ENCODE measurements at places on chromosomes 7 and 10.

DNA sequence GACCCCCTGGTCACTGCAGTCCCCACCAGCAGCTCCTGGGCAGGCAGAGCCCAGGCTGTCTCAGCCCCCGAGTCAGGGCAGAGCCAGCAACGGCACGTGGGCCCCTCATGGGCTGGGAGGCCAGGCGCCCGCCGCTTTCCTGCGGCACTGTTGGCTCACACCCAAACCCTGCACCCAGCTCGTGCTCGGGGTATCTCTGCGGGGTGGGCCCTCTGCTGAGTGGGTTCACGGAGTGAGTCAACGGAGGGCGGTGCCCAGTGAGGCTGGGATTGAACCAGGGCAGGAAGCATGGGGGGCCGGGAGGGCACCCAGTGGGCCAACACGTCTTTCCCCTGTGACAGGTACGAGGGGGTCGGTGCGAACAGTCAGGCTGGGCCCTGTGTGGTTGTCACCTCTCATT, 28.9 kb downstream of the ADAP1 start:
- no peak overlapping the region for H3K4me3 ChIP-seq
- peaks cover 40% of the 10 kb centered on the region for H3K4me1 ChIP-seq
- H3K27ac ChIP-seq: no peak overlapping the region
- no peaks in the 10 kb centered on the region for H3K36me3 ChIP-seq

GRCh38 chr10:50397312-50398140, 146.2 kb upstream of the ASAH2 start:
- no peak overlapping the region for H3K27ac ChIP-seq
- H3K27me3 ChIP-seq: no peaks in the 10 kb centered on the region
- H3K4me3 ChIP-seq: no peak overlapping the region
- no peak for DNase-seq

- H3K27me3 ChIP-seq: peaks cover 2% of the 10 kb centered on the region
- H3K4me3 ChIP-seq: no peak overlapping the region
- H3K4me1 ChIP-seq: peaks cover 4% of the 10 kb centered on the region
- peaks cover 22% of the 10 kb centered on the region for H3K36me3 ChIP-seq
- no peak for DNase-seq
Measured at GRCh38 chr10:96133135-96133534, 3.0 kb downstream of the ZNF518A start.

- no peaks in the 10 kb centered on the region for H3K36me3 ChIP-seq
- no peak for DNase-seq
- no peak overlapping the region for H3K27ac ChIP-seq
- peaks cover 2% of the 10 kb centered on the region for H3K27me3 ChIP-seq
- no peak overlapping the region for H3K4me3 ChIP-seq
Measured at GRCh38 chr10:6059506-6059905, 2.7 kb downstream of the IL2RA start.

GRCh38 chr7:46450886-46451285, 529.8 kb upstream of the IGFBP3 start:
- no peak overlapping the region for H3K4me3 ChIP-seq
- H3K4me1 ChIP-seq: peaks cover 6% of the 10 kb centered on the region
- no peak overlapping the region for H3K27ac ChIP-seq
- H3K36me3 ChIP-seq: no peaks in the 10 kb centered on the region

GRCh38 chr10:25849268-25849667, 84.8 kb upstream of the MYO3A start:
- H3K27ac ChIP-seq: no peak overlapping the region
- no peak overlapping the region for H3K4me3 ChIP-seq
- H3K36me3 ChIP-seq: no peaks in the 10 kb centered on the region
- DNase-seq: no peak

GRCh38 chr10:110336111-110336721, 31.5 kb upstream of the SMNDC1 start:
- no peak overlapping the region for H3K27ac ChIP-seq
- H3K4me1 ChIP-seq: peaks cover 13% of the 10 kb centered on the region
- no peaks in the 10 kb centered on the region for H3K27me3 ChIP-seq
- H3K36me3 ChIP-seq: no peaks in the 10 kb centered on the region

DNA sequence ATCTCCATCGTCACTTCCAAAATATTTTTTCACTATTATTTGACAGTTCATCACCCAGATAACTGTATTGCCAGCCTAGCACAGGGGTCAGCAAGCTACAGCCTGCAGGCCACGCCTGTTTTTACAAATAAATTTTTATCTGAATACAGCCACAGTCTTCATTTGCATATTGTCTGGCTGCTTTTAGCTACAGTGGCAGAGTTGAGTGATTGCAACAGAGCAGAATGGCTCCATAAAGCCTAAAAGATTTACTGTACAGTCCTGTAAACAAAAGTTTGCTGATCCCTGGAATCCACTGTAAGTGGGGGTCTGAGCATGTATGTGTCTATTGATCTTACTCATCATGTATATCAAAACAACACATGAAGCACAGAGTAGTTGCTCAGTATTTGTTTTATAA, 45.9 kb upstream of the GNAI1 start:
- DNase-seq: no peak
- H3K4me3 ChIP-seq: no peak overlapping the region
- H3K4me1 ChIP-seq: peaks cover 9% of the 10 kb centered on the region
- H3K27me3 ChIP-seq: no peaks in the 10 kb centered on the region

DNA sequence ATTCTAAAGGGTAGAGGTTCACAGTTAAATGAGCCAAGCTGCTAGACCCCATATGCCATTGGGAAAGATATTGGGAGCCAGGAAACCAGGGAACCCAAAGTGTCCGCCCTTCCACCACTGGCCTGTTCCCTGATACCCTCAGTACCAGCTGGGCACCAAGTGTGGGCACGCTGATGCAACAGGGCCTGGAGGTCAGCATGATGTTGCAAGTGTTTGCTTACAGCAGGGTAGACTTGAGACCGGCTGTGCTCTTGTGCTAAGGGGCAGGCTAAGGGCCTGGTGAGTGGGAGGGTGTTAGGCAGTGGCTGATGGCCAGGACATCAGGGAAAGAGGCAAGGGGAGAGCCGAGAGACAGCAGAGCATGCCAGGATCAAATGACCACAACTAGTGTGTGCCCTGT, 21.0 kb upstream of the MYL7 start:
- no peak for DNase-seq
- no peak overlapping the region for H3K4me3 ChIP-seq

DNA sequence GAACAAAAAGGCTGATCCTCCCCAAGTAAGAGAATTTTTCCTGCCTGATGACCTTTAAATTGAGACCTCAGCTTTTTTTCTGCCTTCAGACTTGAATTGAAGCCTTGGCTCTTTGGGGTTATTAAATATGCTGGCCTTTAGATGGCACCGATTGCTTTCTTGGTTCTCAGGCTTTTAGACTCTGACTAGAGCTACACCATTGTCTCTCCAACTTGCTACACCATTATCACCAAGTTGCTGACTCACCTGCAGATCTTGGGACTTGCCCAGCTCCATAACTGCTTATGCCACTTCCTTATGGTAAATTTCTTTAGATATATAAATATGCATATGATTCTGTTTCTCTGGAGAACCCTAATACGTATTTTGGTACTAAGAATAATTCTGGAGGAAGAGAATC, 3.1 kb upstream of the ABCA13 start:
- H3K36me3 ChIP-seq: no peaks in the 10 kb centered on the region
- DNase-seq: no peak

Data from muscle of leg (tissue), 16 donors.